ENCODE measurements at places on chromosomes 3 and 15. TPM values are rescaled to one million over a fixed set of nuclear protein-coding genes. Genes with fewer than 3 reads are reported as not detected.

DNA sequence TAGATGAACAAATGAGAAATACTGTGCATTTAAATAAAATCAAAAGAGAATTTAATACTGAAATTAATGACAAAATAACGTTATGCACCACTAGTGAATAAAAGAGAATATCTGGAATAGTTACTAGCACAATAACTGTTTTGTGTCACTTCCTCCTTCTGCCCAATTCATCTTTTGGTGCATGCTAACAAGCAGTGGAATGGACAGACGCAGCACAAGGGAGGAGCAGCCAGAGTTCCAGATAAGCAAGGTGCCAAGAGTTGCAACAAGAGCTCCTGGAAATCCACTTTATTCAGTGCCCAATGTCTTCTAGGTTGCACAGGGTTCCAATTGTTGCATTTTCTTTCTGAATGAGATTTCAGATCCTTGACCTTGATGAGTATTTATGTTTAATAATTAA is 66.5 kb upstream of the PLXND1 start:
- H3K4me3 ChIP-seq, result no peak overlapping the region
- H3K27me3 ChIP-seq, result no peaks in the 10 kb centered on the region
- H3K36me3 ChIP-seq, result peaks cover 3% of the 10 kb centered on the region
- H3K4me1 ChIP-seq, result no peaks in the 10 kb centered on the region

Gene GOLGA8J
- total RNA-seq, result not detected

GRCh38 chr15:43969802-43970375 is 143.1 kb downstream of the WDR76 start:
- H3K4me1 ChIP-seq, result no peaks in the 10 kb centered on the region
- no peak overlapping the region for H3K27ac ChIP-seq
- no peaks in the 10 kb centered on the region for H3K36me3 ChIP-seq
- H3K4me3 ChIP-seq, result no peak overlapping the region
- H3K27me3 ChIP-seq, result no peaks in the 10 kb centered on the region

- H3K27ac ChIP-seq, result no peak overlapping the region
- no peak overlapping the region for H3K4me3 ChIP-seq
- H3K4me1 ChIP-seq, result no peaks in the 10 kb centered on the region
Measured at GRCh38 chr15:63722204-63722808, 111.4 kb downstream of the HERC1 start.

Gene CLDN11
- total RNA-seq, result 10.5 TPM
